Neural crest cell (in vitro differentiated cells): ENCODE measurements at places on chromosomes 4 and X.

DNA sequence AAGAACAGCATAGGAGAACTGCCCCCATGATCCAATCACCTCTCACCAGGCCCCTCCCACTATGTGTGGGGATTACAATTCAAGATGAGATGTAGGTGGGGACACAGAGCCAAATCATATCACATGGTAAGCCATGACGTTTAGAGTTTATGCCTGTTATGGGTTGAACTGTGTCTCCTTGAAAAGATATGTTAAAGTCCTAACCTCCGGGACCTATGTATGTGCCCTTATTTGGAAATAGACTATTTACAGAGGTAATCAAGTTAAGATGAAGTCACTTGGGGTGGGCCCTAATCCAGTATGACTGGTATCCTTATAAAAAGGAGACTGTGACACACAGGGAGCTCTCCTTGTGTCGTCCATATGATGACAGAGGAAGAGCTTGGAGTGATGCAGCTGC is 25.2 kb upstream of the SLC2A9 start:
- peaks cover 6% of the 10 kb centered on the region for H3K36me3 ChIP-seq
- H3K27ac ChIP-seq, result no peak overlapping the region
- H3K4me1 ChIP-seq, result peaks cover 24% of the 10 kb centered on the region
- H3K4me3 ChIP-seq, result no peak overlapping the region
- peaks cover 7% of the 10 kb centered on the region for H3K27me3 ChIP-seq

GRCh38 chr4:118739022-118739713 is 54.0 kb downstream of the METTL14 start:
- H3K4me3 ChIP-seq, result no peak overlapping the region
- no peaks in the 10 kb centered on the region for H3K36me3 ChIP-seq
- H3K27ac ChIP-seq, result no peak overlapping the region
- peaks cover 5% of the 10 kb centered on the region for H3K4me1 ChIP-seq

DNA sequence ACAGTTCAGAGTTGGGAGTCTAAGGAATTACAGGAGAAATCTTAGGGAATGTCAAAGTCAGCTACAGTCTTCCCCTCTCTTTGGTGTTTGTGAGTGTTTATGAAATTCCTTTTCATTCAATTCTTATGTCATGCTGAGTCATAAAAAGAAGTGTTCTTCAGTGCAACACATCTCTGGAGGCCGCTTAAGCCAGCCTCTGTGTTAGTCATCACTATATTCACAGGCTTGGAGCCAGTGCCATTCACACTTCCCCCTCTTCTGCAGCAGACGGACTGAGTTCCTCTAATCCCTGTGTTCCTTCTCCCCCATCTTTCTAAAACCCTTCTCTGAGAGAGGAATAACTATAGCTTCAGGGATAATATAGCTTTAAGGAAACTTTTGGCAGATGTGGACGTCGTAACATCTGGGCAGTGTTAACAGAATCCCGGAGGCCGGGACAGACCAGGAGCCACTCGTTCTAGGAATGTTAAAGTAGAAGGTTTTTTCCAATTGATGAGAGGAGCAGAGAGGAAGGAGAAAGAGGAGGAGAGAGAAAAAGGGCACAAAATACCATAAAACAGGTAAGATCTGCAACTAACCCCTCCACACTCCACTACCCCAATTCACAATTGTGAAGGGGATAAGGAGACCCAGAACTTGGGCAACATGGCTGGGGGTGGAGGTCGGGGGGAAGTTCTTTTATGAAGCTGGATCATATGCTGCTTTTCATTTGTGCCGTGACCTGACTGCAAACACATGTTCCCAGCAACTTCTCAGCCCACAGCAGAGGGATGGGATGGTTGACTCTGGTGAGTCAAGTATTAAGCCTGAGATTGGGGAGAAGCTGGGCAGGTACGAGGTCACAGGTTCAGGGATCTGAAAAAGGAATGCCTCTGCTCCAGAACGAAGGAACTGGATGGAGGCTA is at the start of gene SRPX2:
SRPX2 (plus strand) TSS at position 244 of the 905 bp plus-strand sequence. CDS start 2,124 bp downstream, outside the sequence.
- no peaks in the 10 kb centered on the region for H3K27me3 ChIP-seq
- no peak for DNase-seq
- H3K4me1 ChIP-seq, result peaks cover 24% of the 10 kb centered on the region
- H3K36me3 ChIP-seq, result no peaks in the 10 kb centered on the region
- no peak within 1 kb of the TSS for H3K4me3 ChIP-seq

GRCh38 chrX:9745417-9746115 is 20.1 kb downstream of the GPR143 start:
- peaks cover 9% of the 10 kb centered on the region for H3K36me3 ChIP-seq
- no peak for DNase-seq
- H3K27me3 ChIP-seq, result no peaks in the 10 kb centered on the region

DNA sequence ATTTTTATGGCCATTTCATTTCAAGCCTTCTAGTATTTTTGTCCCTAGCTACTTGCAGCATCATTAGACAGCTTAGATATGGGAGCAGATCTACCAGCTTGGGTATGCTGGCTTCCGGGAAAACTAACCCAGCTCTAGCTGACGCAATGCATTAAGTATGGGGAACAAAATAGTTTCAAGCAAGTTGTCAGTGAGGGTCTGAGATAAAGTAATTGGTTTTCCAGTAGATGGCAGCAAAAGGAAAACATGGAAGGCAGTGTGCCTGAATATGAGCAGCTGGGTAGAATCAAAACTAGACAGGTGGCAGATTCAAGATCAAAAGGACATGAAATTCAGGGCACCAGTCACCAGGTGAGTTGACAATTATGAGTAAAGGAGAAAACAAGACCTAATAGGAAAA is 340.9 kb upstream of the CTSO start:
- no peaks in the 10 kb centered on the region for H3K36me3 ChIP-seq
- H3K4me1 ChIP-seq, result peaks cover 20% of the 10 kb centered on the region
- no peak for DNase-seq
- no peaks in the 10 kb centered on the region for H3K27me3 ChIP-seq

- H3K27ac ChIP-seq, result peak overlapping the region; percentile 98
- peak; percentile 81 for DNase-seq
- peak overlapping the region; percentile 96 for H3K4me3 ChIP-seq
Observed at GRCh38 chr4:143335979-143336780, 496 bp upstream of the GAB1 start.

DNA sequence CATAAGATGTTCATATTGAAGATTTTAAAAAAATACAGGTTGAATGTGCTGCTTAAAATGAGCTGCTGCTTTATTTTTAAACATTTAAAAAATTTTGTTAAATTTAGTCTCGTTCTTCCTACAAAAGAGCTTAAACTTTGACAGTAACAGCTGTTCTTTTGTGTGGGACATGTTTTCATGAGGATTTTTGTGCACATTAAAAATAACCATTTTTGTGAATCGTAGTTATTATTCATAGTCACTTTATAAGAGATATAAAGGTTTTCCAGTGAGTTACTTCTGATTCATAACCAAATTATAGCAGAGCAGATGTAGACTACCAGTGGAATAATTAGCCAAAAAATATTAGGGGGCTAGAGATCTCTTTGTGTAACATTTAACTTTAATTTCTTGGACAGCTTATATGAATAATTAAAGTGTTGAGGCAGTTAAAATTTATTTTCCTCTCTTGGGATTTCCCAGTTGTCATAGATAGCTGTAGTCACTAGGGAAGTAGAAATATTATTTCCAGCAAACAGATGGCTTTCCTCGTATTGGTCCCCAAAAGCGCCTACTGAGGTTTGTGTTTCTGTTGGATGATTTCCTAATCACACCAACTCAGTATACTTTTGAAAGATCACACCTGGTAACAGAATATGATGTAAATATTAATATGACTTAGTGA is 24.2 kb downstream of the RBPJ start:
- peaks cover 53% of the 10 kb centered on the region for H3K4me1 ChIP-seq
- H3K4me3 ChIP-seq, result no peak overlapping the region
- no peak overlapping the region for H3K27ac ChIP-seq
- H3K27me3 ChIP-seq, result no peaks in the 10 kb centered on the region

DNA sequence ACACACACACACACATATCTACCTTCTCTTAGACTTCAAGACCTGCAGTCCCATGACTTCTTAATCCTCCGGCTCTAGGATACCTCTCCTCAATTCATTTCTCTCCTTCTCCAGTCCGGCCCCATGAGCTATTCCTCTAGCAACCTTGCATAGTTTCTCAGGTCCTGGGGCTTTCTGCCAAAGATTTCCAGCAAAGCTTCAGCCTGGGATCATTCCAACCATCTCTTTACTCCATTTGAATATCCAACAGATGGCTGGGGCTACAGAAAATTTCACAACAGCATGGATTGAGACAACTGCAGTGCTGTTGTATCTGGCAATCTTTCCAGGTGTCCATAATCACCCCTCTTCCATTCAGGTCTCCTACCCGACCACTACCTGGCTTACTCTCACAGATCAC is 184.1 kb downstream of the DCHS2 start:
- H3K4me3 ChIP-seq, result no peak overlapping the region
- H3K27ac ChIP-seq, result no peak overlapping the region
- no peaks in the 10 kb centered on the region for H3K27me3 ChIP-seq
- peaks cover 6% of the 10 kb centered on the region for H3K36me3 ChIP-seq
- no peak for DNase-seq

DNA sequence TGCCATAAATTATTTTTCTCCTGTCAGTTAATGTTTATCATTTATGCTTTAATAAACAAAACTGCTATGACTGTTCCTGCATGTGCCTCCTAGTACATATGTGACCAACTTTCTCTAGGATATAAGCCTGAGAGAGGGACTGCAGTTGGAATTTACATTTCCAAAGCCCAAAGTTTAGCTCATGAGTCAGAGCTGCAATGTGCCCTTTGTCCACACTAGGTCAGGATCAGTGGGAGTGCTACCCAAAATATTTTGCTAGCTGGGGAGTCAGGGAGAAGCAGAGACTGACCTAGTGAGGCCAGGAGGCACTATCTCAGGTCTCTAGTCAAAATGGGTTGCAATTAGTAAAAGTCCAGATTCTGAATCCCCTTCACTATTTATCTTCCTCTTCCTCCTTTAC is 92.7 kb downstream of the AR start:
- no peak for DNase-seq
- H3K27me3 ChIP-seq, result no peaks in the 10 kb centered on the region
- H3K27ac ChIP-seq, result no peak overlapping the region
- H3K4me1 ChIP-seq, result no peaks in the 10 kb centered on the region
- H3K36me3 ChIP-seq, result peaks cover 15% of the 10 kb centered on the region

DNA sequence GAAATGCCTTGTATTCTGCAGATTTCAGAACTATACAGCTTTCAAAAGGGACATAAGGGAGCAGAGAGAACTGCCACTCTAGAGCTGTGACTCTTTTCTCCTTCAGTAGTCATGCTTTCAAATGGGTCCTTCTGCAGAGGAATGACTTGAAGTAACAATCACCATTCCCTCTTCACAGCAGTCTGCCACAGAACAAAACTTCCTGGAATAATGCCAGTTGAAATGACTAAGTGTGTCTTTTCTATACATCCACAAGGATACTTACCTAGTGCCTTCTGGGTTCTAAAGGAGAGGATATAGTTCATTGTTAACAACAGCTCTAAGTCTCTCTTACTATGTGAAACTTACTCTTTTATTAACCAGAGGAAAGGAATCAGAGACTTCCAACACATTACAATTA is 515.4 kb upstream of the ATOH1 start:
- H3K36me3 ChIP-seq, result no peaks in the 10 kb centered on the region
- no peak overlapping the region for H3K4me3 ChIP-seq
- H3K27me3 ChIP-seq, result no peaks in the 10 kb centered on the region
- DNase-seq, result no peak
- H3K27ac ChIP-seq, result no peak overlapping the region

- H3K27me3 ChIP-seq, result no peaks in the 10 kb centered on the region
- peaks cover 11% of the 10 kb centered on the region for H3K36me3 ChIP-seq
- no peaks in the 10 kb centered on the region for H3K4me1 ChIP-seq
- no peak overlapping the region for H3K4me3 ChIP-seq
Observed at GRCh38 chrX:64188901-64189300, 16.6 kb downstream of the AMER1 start.

- DNase-seq, result no peak
- peak overlapping the region; percentile 91 for H3K27ac ChIP-seq
- H3K4me3 ChIP-seq, result peak overlapping the region; percentile 97
- H3K27me3 ChIP-seq, result no peaks in the 10 kb centered on the region
Observed at GRCh38 chrX:103919270-103919637, 43.2 kb upstream of the TMSB15B start.

DNA sequence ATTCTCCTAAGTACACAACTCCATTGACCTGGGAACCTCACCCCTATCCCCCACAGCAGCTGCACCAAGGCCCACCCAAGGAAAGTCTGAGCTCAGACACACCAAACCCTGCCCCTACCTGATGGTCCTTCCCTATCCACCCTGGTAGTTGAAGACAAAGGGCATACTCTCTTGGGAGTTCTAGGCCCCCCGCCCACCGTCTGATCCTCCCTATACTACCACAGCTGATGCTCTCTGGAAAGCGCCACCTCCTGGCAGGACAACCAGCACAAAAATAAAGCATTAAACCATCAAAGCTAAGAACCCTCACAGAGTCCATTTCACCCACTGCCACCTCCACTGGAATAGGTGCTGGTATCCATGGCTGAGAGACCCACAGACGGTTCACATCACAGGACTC is 83.6 kb downstream of the ANAPC10 start:
- DNase-seq, result no peak
- H3K36me3 ChIP-seq, result peaks cover 58% of the 10 kb centered on the region
- peaks cover 13% of the 10 kb centered on the region for H3K4me1 ChIP-seq
- peak overlapping the region; percentile 35 for H3K27ac ChIP-seq
- no peaks in the 10 kb centered on the region for H3K27me3 ChIP-seq

DNA sequence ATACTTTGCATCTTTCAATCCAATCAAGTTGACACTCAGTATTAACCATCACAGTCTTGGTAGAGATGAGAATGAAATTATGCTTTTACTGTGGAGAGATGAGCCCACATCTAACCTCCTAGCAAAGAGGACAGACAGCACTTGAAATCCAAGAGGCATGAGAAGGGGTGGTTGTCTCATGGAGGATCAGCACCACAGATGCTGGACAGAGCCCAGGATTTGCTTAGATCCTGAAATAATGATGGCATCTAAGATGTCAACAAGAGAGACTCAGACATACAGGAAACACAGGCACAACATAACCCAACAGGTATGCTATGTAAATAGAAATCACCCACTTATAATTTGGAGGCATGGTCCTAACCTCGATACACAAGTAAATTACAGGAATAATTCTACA is 74.3 kb upstream of the VCX2 start:
- H3K27ac ChIP-seq, result no peak overlapping the region
- H3K36me3 ChIP-seq, result no peaks in the 10 kb centered on the region
- peaks cover 4% of the 10 kb centered on the region for H3K27me3 ChIP-seq
- no peak overlapping the region for H3K4me3 ChIP-seq
- H3K4me1 ChIP-seq, result no peaks in the 10 kb centered on the region

GRCh38 chr4:47659342-47659741 is 174.3 kb downstream of the ATP10D start:
- no peak for DNase-seq
- no peak overlapping the region for H3K4me3 ChIP-seq
- no peaks in the 10 kb centered on the region for H3K36me3 ChIP-seq

DNA sequence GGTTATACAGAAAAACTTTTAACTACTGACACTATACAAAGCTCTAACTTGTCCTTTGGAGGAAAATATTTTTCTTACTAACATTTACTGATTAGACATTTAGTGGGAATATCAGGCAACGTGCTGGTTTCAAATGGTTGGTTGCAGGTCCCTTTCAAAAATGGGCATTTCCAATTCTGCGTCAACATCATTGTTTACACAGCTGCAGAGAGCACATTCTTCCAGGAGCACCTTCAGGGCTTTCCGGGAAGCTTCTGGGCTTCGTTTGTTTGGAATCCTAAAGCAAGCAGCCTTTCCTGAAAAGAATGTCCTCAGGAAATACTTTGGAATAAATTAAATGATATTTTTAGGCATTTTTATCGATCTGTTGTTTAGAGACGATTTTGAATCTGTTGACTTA is 289.7 kb downstream of the TRIML1 start:
- H3K4me1 ChIP-seq, result peaks cover 38% of the 10 kb centered on the region
- no peaks in the 10 kb centered on the region for H3K36me3 ChIP-seq
- H3K4me3 ChIP-seq, result no peak overlapping the region
- no peak overlapping the region for H3K27ac ChIP-seq

- H3K36me3 ChIP-seq, result no peaks in the 10 kb centered on the region
- H3K27ac ChIP-seq, result no peak overlapping the region
- no peak for DNase-seq
- H3K4me3 ChIP-seq, result no peak overlapping the region
Observed at GRCh38 chrX:134669378-134670098, 11.3 kb upstream of the PLAC1 start.
